Cardiac septum (tissue), 1 donor: ENCODE measurements at places on chromosomes 1 and 21. TPM values are rescaled to one million over a fixed set of nuclear protein-coding genes. Genes with fewer than 3 reads are reported as not detected.

The PRELP gene
- 49.7 TPM for total RNA-seq

The TTC22 gene
- total RNA-seq, result 0.08 TPM

The CXADR gene
- total RNA-seq, result 23.8 TPM

The GOLT1A gene
- total RNA-seq, result not detected

- no peak for DNase-seq
Observed at GRCh38 chr1:91684481-91685196, 184.0 kb downstream of the CDC7 start.

GRCh38 chr1:229913489-229913888 is 153.5 kb upstream of the GALNT2 start:
- no peak for DNase-seq

GRCh38 chr1:160206421-160207117 is 1.4 kb downstream of the PEA15 start:
- no peak for DNase-seq

DNA sequence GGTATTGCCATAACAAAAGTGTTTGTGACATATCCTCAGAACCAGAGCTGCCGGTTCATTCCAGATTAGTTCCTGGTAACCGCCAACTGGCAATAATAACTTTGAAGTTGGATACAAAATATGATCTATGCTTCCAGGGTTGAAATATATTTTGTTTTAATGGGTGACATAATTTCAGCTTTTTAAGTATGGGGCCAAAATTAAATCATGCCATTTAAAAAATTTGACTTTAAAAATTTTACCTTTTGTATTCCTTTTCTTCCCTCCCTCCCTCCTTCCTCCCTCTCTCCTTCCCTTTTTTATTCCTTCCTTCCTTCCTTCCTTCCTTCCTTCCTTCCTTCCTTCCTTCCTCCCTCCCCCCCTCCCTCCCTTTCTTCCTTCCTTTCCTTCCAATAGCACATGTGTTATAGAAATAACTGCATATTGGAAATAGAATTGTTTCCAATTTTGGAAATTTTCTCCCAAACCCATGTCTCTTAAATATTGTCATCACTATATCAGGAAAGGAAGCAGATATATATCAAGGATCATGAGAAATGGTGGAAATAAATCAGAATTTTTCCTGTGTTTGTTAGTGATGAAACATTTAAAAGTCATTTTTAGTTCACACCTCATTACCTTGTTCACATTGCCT is 12.0 kb upstream of the KIFAP3 start:
- DNase-seq, result no peak

GRCh38 chr1:83725735-83726360 is 273.1 kb downstream of the TTLL7 start:
- DNase-seq, result no peak

DNA sequence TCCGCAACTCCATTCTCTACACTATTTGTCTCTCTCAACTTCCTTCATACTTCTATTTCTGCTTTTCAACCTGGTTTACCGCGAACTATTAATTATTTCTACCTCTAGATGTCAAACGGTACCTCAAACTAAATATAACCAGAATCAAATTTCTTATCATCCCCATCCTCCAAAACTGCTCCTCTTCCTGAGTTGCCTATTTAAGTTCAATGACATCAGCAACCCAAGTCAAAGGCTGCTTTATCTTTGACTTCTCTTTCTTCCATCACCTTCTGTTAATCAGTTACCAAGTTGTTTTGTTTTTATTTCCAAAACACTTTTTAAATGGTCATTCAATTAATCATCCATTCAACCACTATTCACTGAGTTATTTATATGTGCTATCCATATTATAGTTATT is 171.9 kb downstream of the COL24A1 start:
- no peak for DNase-seq
